Femur (tissue), 1 donor: ENCODE measurements at places on chromosomes 12 and 14.

GRCh38 chr12:38788106-38788505, 117.3 kb downstream of the CPNE8 start:
- no peak for DNase-seq

- DNase-seq, result no peak
These were observed 74.6 kb downstream of the DACT1 start for GRCh38 chr14:58712357-58712756.

GRCh38 chr12:54601841-54602240, 13.4 kb upstream of the PPP1R1A start:
- no peak for DNase-seq

DNA sequence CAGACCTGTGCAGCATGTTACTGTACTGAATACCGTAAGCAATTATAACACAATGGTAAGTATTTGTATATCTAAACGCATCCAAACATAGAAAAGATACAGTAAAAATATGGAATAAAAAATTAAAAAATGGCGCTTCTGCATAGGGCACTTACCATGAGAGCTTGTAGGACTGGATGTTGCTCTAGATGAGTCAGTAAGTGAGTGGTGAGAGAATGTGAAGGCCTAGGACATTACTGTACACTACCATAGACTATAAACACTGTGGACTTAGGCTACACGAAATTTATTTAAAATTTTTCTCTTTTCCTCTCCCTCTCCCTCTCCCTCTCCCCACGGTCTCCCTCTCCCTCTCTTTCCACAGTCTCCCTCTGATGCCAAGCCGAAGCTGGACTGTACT, 194.5 kb upstream of the CDKN3 start:
- no peak for DNase-seq

- DNase-seq, result no peak
These were observed 69.3 kb upstream of the ADAMTS20 start for GRCh38 chr12:43621262-43621661.

DNA sequence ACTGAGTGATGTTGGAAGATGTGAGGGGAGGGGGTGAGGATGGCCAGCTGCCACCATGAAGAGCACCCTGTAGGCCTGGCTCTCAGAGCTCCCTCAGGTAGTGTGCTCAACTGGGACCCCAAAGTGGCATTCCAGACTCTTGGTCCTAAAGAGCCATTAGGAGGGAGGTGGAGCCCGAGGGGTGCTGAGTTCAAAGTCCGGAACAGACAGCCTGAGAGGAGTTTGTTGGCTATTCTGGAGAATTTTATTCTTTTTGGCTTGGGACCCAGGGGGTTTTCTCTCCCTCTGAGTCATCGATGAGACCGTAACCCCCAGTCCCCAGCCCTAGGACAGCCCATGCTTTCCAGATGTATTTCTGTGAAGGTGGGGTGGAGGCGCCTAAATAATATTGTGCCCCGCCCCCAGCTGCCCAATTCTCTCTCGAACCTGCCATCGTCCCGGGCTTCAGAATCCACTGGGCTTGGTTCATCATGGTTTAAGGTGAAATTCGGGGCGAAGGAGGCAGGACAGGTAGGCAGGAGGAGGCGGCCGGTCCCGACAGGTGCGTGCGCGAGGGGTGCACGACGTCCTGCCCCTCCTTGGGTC, 690 bp upstream of the RBP5 start:
- DNase-seq, result no peak

GRCh38 chr12:6145564-6145963, 21.1 kb upstream of the VWF start:
- DNase-seq, result no peak

DNA sequence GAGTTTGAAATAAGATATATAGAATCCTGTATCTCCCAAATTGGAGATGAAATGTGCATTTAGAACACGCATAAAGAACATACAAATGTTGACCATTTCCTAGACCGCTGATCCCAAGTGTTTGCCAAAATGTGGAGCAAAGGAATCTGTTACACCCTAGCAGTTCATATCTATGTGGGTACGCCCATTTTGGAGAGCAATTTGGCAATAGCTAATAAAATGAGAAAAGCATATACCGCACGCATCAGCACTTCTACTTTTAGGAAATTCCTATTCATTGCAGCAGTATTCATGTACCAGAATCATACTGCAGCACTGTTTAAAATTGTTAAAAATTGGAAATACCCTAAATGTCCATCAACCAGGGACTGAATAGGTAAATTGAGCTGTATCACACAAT, 937.8 kb downstream of the BCL11B start:
- DNase-seq, result peak; percentile 19

DNA sequence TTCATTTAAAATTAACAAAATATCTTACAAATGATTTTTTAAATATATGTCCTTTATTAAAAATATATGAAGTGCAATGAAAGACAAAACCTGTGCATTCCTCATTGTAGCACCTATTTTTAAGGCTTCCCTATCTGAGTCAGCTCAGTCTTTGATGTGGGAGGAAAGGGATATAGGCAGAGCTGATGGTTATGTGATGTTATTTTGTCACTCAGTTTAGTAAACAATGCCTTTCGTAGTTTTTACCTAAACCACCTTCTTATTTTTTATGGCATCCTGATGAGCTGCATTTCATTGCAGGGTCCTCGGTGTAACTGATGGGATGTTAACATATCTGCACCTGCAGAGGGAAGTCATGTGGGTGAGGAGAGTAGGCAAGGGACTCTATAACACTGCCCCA, 58.9 kb upstream of the FRMD6 start:
- DNase-seq, result no peak

- no peak for DNase-seq
These were observed 11.2 kb downstream of the FIGNL2 start for GRCh38 chr12:51837286-51837685.

DNA sequence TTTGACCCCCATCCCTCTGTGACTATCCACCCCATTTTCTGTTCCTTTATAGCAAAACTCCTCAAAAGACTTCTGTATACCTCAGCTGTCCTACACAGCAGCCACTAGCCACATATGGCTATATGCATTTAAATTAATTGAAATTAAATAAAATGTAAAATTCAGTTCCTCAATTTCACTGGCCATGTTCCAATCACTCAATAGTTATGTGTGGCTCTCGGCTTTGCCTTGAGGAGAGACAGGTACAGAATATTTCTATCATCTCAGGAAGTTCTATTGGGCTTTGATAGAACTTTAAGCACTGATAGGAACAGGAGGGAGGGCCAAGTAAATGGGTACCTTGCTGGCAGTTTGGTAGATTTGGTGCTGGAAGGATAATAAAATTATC, 280.3 kb upstream of the AMIGO2 start:
- DNase-seq, result no peak

GRCh38 chr14:100047600-100047999, 17.6 kb upstream of the EVL start:
- no peak for DNase-seq

DNA sequence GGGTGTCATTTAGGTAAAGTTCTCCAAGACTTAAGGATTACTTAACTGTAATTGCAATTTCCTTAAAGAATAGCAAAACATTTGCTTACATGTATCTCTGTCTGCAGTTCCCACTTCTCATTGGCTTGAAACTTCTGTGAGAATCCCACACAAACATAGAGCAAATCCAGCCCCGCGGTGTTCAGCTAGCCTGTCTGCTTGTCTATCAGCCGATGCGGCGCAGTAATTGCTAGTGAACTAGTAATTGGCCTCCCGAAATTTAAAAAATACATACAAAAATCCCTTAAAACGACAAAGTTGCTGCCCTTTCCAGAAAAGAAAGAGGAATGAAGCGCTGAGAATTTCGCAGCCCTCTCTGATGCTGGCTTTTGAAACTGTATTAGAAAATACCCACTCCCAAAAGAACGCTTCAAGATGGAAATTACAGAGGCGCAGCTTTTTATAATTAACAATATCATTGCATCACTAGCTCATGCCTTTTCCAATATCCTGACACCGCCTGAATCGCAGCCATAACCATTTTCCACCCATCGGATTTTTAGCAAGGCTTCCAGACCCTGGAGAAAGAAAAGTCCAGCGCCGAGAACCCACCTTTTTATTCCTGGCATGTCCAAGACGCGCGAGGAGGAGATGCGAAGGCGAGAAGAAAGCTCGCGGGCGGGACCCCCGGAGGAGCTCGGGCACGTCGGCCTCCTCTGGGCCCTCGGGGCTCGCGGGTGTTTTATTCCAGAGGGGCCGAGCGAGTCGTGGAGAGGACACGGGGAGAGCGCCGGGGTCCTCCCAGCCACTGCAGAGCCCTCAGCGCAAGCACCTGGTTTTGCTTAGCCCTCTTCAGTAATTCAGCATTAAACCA, 646 bp downstream of the FBLN5 start:
- DNase-seq, result peak; percentile 67

GRCh38 chr14:92846162-92846897, 52.2 kb downstream of the GOLGA5 start:
- no peak for DNase-seq

DNA sequence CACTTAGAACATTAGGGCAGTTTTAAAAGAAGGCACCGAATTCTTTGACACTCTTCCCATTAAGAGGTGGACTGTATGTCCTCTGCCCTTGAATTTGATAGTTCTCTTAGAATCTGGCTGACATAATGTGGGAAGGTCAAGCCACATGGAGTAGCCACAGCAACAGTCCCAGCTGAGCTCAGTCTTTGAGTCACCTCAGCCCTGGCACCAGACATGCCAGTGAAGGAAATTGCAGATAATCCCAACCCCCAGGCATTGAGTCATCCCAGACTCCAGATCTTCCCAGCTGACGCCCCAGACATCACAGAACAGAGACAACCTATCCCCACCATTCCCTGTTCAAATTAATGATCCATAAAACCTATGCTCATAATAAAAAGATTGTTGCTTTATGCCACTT, 83.4 kb downstream of the GTF2A1 start:
- no peak for DNase-seq

- DNase-seq, result peak; percentile 49
These were observed 41.3 kb downstream of the MED13L start for GRCh38 chr12:116236148-116236731.

- DNase-seq, result no peak
These were observed 93.9 kb upstream of the DIO3 start for GRCh38 chr14:101467181-101467926.

DNA sequence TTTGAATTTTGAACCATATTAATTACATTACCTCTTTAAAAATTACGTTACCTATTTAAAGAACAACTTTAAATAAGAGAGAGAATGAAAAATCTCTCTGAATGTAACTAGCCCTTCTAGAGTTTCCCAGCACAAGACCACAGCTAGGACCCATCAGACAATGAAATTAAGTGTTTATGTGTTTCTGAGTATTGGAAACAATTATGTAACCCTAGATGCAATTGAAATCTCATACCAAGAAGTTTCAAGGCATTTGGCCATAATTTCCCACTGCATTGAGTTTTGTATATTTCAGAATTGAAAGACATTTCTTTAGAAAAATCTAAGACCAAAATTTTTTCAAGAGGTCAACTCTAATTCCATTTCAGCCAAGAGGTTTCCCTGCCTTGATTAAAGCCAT, 47.1 kb downstream of the SERPINA3 start:
- no peak for DNase-seq

- no peak for DNase-seq
These were observed 163.3 kb downstream of the PAWR start for GRCh38 chr12:79527473-79527872.

DNA sequence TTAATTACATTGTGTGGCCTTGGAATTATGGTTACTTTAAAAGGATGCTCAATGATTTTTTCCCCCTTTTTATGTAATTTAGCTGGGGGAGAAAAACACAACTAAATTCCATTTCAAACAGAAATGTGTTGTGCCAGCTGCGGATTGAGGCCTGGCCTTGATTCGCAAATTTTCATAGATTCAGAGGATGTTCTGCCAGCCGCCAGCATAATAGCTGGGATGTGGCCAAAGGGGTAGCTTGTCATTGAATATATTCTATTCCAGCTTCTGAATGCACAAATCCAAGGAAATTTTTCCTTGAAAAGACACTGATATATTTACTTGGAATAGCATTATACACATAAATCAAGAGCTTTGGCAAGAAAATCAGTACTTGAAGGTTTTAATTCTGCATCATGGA, 43.7 kb downstream of the TRHDE start:
- DNase-seq, result no peak

- DNase-seq, result no peak
These were observed 310.1 kb downstream of the SYT1 start for GRCh38 chr12:79174626-79175025.

DNA sequence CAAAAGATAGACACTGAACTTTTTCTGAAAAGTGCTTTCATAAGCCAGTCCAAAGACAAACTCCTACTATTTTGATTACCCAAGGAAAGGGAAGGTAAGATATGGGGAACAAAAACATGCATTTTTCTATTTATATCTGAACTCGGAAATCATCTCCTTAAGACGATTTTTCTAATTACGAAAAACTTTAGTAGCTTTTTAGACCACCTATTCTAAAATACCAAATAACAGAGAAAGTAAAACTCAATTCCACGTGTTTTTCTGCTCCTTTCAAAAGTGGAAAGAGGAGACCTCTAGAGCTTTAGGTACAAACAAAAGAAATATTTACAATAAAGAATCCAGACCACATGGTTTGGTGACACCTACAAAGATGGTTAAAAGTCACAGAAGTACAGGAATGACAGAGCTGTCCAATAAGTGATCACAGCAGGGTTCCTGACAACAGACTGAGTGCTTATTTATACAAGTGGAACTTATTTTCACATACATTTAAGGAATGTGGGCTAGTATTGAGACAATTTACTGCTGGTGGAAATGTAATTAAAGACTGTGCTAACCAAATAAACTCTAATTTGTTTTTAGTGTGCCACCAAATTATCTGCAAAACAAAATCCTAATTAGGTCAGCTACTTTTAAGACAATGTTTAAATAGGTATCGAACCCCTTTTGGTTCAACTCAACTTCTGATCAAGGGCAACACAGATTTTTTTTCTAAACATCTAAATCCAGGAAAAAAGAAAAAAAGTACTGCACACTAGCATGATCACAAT, 2.4 kb downstream of the LRIG3 start:
- DNase-seq, result no peak

- DNase-seq, result no peak
These were observed 2.4 kb downstream of the CCDC63 start for GRCh38 chr12:110849221-110849620.

- no peak for DNase-seq
These were observed 107.2 kb upstream of the VASH1 start for GRCh38 chr14:76653875-76654572.

- DNase-seq, result no peak
These were observed 71.0 kb upstream of the FBXO21 start for GRCh38 chr12:117261247-117261646.

- no peak for DNase-seq
These were observed 19.7 kb downstream of the SOAT2 start for GRCh38 chr12:53122961-53123468.

- peak; percentile 95 for DNase-seq
These were observed 23.5 kb upstream of the ZFP36L1 start for GRCh38 chr14:68816183-68816942.

- DNase-seq, result no peak
These were observed 137.4 kb downstream of the PAPOLA start for GRCh38 chr14:96639550-96639949.

GRCh38 chr12:106106061-106106566, 32.6 kb downstream of the NUAK1 start:
- no peak for DNase-seq

DNA sequence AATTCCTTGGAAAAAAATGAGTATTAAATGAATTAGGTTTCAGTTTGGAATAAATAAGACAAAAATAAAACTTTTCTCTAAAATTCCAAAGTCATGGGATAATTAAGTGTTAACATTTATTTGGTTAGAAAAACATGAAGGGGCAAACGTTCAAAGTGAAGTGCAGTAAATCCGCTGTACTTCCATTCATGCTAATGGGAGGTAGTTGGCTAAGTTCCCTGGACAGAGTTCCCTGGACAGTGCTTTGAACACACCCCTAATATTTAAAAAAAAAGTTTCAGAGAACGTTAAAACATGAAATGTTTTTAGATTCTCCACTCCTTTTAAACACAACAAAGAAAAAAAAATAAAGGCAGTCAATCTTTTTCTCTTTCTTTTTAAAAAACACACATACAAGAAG, 16.3 kb downstream of the ALX1 start:
- no peak for DNase-seq
